HuH-7 (cell line): ENCODE measurements at places on chromosomes 16 and 17.

- DNase-seq: peak; percentile 71
Measured at GRCh38 chr16:67013823-67014633, 14.9 kb upstream of the CBFB start.

DNA sequence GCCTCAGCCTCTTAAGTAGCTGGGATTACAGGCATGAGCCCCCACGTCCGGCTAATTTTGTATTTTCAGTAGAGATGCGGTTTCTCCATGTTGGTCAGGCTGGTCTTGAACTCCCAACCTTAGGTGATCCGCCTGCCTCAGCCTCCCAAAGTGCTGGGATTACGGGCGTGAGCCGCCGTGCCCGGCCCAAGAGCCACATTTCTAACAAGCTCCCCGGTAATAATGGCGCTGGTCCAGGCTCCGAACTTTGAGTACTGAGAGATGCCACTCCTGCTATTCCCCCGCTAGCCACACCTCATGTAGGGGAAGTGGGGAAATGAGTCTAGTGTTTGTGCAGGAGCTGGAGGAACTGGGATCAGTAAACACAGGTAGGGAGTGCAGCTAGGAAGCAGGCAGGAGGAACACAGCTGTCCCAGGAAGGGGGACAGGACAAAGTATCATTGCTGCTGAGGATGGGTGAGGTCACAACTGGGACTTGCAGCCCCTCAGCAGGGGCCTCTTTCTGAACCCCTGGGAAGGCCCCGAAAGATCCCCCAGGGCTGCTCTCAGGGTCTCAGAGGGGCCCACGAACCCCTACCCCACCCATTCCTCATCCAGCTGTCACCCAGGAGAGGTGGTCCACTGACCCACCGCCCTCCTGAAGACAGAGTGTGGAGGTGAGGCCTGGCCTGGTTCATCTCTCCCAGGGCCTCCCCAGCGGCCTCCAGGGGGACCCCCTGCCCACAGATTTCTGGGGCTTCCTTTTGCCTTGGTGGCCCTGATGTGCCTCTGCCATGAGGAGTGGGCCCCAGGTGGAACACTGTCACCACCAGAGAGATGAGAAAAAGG is 3.7 kb upstream of the KREMEN2 start:
- DNase-seq: no peak

DNA sequence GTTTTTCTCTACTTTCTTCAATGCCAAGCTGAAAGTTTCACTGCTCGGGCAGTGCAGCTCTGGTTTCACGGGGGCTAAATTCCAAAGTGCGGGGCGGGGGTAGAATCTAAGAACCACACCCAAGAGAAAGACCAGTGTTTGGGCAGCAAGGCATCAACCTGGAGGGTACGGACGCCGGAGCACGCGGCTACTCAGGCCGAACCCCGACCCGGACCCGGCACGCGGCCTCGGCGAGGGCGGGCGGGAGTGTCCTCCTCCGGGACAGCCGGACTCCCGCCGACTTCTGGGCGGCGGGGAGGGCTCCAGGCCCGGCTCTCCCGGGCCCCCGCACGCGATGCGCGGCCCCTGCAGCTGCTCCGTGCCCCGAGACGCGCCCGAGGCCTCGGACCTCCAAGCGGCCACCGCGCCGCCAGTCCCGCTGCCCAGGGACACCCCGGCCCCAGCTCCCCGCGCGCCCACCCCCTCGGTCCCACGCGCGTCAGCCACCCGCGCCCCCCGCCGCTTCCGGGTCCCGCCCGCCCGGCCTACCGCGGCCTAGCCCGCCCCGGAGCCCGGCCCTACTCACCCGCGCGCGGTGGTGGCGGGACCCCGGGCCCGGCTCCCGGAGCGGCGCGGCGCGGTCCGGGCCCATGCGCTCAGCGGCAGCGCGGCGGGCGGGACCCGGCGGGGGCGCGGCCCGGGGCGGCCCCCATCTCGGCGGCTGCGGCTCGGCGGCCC is 561 bp downstream of the AXIN1 start:
- no peak for DNase-seq

DNA sequence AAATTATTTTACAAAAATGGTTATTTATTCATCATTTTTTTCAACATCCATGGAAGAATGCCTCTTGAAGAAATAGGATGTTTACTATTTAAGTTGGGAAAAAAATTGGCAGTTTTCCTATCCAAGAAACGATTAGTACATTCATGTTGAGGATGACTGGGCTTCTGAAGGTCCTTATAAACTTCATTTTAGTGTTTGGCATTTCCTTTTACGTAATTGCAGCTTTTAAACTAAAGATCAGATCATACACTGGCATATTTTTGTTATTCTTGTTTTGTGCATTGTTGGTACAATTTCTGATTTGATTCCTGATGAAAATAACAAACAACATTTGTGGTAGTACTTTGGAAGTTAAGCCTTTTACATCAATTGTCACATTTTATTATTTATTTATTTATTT is 11.5 kb downstream of the KCNJ16 start:
- no peak for DNase-seq

DNA sequence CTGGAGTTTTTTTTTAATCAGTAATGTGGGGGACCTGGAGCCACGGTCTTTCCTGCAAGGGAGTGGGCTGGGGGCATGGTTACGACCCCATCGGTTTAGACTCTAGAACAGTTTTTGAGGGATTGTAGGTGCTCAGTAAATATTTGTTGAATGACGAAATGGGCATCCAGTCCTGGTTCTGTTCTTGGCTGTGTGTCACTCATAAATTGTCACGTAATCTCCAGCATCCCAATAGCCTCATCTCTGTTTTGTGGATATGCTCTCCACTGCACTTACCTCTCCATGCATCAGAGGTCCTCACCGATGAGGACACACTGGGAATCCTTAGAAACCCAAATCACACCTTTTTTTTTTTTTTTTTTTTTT is 497 bp upstream of the SLC38A7 start:
- DNase-seq: no peak

DNA sequence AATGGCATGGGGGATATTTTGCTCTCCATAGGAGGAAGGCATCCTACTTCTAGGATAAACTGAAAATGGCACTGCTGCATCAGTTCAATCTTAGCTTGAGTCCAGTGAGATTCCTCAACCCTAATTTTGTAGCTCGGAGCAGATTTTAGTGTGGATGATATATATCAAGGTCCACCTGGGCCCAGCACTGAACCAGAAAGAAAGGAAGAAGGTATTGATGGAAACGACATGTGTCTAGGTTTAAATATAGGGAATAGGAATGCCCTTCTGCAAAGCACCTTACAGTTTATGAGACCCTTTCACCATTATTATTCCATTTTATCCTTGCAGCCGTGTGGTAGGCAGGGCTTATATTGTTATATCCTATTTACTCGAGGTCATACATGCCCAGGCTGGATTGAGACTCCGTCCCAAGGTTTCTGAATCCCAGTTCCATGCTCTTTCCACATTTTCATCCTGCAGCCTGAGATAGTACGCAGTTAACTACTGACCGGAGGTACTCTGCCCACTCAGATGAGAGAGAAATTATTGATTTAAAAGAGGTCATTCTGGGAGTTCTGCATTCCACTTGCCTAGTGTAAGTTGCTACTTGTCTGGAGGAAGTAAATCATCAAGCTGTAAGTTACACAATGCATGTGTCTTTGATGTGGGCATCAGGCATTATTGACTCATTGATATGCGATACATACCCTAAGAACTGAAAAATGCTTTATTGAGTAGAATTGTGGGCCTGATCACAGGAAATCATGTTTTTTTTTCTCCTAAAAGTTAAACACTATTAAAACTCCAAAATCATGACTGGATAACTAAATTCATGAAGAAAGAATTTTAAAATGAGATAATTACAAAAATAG is 10.1 kb downstream of the KRT39 start:
- DNase-seq: peak; percentile 51

GRCh38 chr17:54900457-54901229 is at the start of gene TOM1L1:
TOM1L1 (plus strand) TSS chr17:54900852; CDS start chr17:54900866, 14 bp downstream.
- DNase-seq: peak; percentile 83

DNA sequence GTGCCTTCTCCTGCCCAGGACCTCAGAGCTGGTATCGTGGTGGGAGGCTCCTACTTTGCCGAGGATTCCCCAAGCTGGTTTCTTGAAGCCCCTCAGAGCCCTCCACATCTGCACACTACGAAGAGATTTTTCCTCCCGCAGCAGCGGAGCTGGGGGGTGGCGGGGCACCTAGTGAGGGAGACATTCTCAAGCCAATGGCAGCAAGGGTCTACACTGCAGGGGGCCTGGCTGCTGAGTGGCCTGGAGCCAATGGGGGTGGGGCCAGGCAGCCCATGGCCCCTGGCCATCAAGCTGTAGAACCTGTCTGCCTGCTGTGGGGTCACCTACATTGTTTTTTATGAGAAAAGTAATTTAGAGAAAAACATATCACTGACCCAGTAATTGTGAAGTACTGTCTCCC is 5.0 kb downstream of the SLC26A11 start:
- DNase-seq: no peak

DNA sequence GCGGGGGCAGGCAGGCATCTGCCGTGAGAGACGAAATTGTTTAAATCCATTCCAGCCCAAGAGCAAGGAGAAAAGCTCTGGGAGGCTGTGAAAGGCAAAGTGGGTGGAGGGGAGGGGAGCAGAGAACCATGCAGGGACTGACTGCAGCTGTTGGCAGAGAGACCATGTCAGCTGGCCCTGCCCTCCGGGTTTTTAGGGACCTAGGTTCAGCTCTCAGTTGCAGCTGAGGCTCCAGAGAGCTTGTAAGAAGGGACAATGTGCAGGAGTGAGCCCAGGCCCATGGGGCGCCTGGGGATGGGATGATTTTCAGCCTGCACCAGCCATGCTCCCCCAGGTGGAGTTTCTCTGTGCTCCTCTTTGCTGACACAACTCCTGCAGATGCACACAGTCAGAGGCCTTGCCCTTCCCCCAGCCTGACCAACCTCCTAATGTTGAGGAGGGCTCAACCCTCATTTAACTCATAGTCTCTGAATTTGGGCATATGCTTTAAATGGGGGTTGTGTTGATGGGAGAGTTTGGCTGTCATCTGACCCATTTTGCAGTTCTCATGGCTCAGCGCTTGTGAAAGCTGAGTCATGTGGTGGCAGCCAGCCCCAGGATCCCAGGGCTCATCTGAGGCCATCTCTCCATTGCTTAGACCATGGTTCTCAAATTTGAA is 70.9 kb downstream of the PLXDC1 start:
- DNase-seq: no peak

GRCh38 chr17:17540935-17541639 is 44.9 kb upstream of the RASD1 start:
- DNase-seq: no peak

DNA sequence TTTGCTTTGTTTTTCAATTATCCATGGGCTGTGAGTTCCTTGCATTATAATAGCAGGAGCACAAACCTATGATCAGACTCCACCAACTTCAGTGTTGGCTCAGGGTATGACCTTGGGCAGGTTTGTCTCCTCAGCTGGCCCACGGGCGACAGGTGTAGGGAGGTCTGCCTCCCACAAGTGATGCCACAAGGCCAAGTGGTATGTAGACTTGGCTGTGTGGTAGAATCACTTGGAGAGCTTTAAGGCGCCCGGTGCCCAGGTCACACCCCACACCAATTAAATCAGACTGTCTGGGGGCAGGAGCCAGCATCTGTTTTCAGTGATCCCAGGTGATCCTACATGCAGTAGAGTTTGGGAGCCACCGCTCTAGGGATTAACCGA is 153.4 kb downstream of the CLEC16A start:
- no peak for DNase-seq

DNA sequence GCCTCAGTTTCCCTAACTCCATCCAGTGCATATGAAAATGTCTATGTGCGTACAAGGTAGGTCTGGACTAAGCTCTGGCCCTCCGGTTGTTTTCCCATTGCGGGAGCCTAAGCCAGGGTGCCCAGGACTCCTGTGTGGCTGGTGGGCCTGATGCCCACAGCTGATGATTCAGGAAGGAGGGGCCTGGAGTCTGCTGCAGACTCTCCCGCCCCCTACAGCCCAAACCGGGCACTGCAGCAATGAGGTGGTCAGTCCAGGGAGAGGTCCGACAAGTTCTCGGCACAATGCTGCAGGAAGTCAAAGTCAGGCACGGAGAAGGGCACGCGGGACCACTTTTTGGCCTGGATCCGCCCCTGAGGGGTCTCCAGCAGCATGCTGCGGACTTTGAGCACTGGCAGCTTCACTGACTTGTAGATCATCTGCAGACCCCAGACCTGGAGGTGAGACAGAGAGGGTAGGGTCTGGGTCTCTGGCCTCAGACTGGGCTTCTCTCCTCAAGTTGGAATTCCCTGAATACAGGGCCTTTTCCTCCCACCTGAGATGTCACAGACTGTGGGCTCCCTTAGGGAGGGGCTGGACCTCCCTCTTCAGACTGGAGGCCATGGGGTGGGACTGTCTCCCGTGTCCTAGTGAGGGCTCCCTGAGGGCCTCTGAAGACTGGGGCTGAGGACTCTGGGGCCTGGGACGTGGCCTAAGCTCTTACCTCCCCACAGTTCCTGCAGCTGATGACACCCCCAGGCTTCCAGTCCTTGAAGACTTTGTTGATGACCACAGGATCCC is 3.4 kb upstream of the ZNF385C start:
- DNase-seq: peak; percentile 99

GRCh38 chr17:29162082-29162908 is 17.9 kb downstream of the MYO18A start:
- DNase-seq: no peak

DNA sequence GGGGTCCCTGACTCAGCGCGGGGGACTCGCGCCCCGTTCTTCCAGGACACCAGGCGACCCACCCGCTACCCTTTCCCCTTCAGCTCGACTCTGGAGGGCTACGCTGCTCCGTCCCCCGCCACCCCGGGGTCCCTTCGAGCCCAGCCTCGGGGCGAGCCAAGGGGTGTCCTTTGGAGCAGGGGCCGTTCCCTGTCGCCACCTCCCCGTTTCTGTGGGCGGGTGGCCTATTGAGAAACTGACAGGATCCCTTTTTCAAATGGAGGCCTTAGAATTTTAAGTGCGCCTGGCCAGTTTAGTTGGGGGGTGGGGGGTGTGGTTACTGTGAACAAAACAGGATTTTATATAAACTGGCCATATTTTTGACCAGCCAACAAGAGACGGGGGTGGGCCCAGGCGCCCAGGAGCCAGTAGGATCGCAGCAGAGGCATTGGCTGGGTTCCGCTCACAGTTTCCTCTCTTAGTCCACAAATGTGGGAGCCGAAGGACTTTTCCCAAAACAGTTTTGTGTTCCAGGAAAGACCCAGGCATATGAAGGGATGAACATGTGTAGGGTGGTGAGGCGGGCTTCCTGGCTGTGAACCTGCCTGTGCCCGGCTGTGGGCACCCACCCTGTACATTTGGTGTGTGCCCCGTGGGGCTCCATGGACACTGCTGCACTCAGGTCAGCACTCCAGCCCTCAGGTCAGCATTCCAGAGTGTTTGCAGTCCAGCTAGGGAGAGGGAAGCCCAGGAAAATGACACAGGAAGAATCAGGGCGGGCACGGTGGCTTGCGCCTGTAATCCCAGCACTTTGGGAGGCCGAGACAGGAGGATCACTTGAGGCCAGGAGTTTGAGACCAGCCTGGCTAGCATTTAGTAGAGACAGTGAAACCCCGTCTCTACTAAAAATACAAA is 722 bp upstream of the TIMP2 start:
- peak; percentile 60 for DNase-seq

- DNase-seq: no peak
Measured at GRCh38 chr16:57303910-57304168, 19.4 kb upstream of the PLLP start.
